Frontal cortex (tissue), 4 donors: ENCODE measurements at places on chromosomes 3 and 15. TPM values are rescaled to one million over a fixed set of nuclear protein-coding genes. Genes with fewer than 3 reads are reported as not detected.

The CCDC54 gene
- total RNA-seq, result not detected

The TMC3 gene
- under 0.01 TPM for total RNA-seq

The NR2F2 gene
- 4.9 TPM for total RNA-seq

The LMAN1L gene
- not detected for total RNA-seq

The SEC22C gene
- total RNA-seq, result 64.4 TPM

- no peak for DNase-seq
Measured at GRCh38 chr3:152203652-152204051, 65.1 kb upstream of the MBNL1 start.

DNA sequence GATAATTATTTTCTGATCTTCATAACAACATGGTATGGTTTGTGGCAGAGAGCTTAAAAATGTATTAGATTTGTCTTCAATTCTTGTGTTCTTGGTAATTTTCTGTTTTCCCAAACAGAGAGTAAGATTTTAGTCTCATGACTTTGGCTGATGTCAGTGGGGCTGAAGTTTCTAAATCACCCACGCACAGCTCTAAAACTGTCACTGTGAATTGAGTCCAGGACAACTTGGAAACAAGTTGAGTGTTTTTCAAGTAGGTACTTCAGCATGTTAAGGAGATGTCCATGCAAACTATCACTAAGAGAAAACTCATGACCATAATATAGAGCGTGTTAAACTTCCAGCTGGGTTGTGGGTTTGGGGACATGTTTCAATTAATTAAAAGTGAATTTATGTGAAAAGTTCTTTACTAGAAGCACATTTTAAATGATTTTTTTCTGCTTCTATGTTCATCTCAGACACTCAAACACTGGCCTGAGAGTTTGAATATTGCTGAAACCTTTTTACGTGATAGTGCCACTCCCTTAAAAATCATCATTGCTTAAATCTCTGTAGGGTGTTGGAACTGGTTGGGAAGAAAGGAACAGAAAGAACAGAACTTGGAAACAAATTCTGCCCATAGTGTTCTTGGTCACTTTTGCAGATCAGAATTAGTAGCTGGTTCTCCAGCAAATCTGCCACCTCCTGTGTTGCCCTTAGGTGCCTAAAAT lies 89.8 kb downstream of the KLHL25 start:
- DNase-seq, result no peak

GRCh38 chr3:88912294-88912877 lies 195.0 kb upstream of the EPHA3 start:
- DNase-seq, result no peak

DNA sequence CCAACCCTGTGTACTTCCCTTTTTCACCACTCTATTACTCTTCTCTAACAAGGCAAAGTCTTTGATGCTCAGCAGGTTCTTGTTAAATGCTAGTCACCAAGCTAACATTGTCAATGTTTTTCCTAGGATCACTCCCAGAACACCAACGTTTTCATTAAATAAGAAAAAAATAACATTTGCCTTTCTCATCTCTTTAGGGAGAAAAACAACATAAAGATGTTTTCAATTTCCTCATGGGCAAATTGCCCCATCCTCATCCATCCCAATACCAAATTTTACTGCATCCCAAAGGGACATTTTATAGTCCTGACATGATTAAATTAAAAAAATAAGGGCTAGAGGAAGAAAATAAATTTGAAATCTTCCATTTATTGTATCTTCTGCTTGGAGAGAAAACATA lies 106.5 kb downstream of the SUCNR1 start:
- no peak for DNase-seq

DNA sequence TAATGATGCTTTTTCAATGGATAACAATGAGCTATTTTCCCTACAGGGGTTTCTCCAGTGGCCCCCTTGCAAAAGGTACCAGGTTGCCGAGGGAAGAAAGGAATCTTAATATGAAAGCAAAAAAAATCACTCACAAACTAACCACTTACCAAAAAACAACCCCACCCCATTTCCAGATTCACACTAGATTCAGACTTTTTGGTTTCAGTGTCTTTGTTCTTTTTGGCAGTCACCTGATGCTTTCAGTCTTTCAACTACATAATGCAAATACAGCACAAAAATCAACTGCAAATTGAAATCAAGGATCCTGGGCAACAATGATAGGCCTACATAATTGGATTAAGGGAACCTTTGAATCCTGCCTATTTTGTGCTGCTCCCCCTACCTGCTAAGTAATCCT lies 71.1 kb upstream of the RAP2B start:
- no peak for DNase-seq

DNA sequence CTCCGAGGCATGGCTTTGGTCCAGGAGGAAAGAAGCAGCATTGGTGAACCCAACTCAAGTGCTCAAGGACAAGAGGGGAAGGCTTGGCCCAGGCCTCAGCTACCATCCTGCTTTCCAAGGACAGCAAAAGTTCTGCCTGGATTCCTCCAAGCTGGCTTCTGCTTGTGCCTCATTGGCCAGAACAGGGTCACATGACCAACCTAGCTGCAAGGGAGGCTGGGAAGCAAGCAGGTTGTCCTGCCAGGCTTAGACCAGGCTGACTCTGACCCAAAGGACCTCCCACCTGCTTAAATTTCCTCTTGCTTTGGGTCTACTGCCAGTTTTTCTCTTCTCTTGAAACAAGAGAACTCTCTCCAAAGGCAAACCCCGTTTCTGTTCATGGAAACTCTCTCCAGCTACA lies 70.7 kb downstream of the RPN1 start:
- no peak for DNase-seq
